ENCODE measurements at places on chromosomes 13 and 19.

GRCh38 chr19:57830071-57830602 is at the start of gene ZNF587B:
ZNF587B (plus strand) TSS chr19:57830299; CDS start chr19:57830529, 230 bp downstream.
- H3K27ac ChIP-seq: no peak within 1 kb of the TSS
- DNase-seq: peak; percentile 71
- H3K27me3 ChIP-seq: no peaks in the 10 kb centered on the region
- H3K4me1 ChIP-seq: no peaks in the 10 kb centered on the region

DNA sequence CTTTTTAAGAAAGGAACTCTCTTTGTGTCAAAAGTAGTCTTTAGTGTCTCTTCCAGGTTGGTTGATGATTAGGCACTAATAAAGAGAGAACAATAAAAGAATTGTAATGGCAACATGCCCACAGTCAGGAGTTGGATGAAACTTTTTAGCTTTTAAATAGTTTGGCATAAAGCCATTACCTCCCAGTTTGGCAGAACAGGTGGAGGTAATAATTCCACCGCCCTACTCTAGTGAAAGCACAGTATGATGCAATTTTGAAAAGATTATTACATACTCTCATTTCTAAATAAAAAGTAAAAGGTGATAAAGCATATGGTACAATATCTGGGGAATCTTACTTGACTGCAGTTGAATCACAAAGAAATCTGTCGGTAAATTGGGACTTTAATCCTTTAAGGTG is 497.6 kb downstream of the SUCLA2 start:
- H3K27me3 ChIP-seq: no peaks in the 10 kb centered on the region
- no peaks in the 10 kb centered on the region for H3K36me3 ChIP-seq
- no peak overlapping the region for H3K4me3 ChIP-seq
- no peak for DNase-seq
- H3K27ac ChIP-seq: no peak overlapping the region

DNA sequence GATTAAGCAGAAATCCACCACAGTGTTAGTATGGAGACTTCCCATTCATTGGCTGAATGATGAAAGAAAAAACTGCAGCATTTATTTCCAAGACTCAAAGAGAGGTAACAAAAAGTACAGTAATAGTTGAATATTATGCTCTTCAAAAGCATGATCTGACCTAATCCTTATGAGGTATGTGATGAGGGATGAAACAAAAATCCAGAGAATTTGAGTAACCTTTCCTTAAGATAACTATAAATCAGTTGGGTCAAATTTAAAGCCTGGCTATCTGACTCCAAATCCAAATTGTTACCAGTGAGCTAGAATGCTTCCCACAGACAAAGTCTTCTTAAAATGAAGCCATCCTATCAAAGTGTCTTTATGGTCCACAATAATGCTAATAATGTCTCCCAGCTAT is 38.1 kb downstream of the NUFIP1 start:
- no peaks in the 10 kb centered on the region for H3K4me1 ChIP-seq
- no peaks in the 10 kb centered on the region for H3K27me3 ChIP-seq
- H3K36me3 ChIP-seq: no peaks in the 10 kb centered on the region

DNA sequence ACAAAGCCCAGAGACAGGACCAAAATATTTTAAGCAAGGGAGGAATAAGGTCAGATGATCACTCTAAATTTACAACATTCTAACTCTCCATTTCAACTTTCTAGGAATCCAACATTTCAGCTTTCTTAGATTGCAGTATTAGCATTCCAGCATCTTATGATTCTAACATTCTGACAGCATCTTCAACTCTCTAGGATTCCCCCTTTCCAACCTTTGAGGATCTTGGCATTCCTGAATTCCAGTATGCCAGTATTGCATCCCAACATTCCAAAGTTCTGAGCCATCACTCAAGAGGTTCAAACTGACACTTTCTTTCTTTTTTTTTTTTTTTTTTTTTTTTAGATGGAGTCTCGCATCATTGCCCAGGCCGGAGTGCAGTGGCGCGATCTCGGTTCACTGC is 13.8 kb downstream of the TGFB1 start:
- H3K4me1 ChIP-seq: no peaks in the 10 kb centered on the region
- H3K4me3 ChIP-seq: no peak overlapping the region
- no peak for DNase-seq
- H3K36me3 ChIP-seq: peaks cover 47% of the 10 kb centered on the region
- H3K27ac ChIP-seq: no peak overlapping the region
- H3K27me3 ChIP-seq: no peaks in the 10 kb centered on the region

- H3K36me3 ChIP-seq: no peaks in the 10 kb centered on the region
- no peaks in the 10 kb centered on the region for H3K27me3 ChIP-seq
- H3K27ac ChIP-seq: no peak overlapping the region
- no peak for DNase-seq
- no peak overlapping the region for H3K4me3 ChIP-seq
Observed at GRCh38 chr13:99197117-99197651, 3.5 kb upstream of the UBAC2 start.
